ENCODE measurements at places on chromosomes 12 and 14. TPM values are rescaled to one million over a fixed set of nuclear protein-coding genes. Genes with fewer than 3 reads are reported as not detected.

DNA sequence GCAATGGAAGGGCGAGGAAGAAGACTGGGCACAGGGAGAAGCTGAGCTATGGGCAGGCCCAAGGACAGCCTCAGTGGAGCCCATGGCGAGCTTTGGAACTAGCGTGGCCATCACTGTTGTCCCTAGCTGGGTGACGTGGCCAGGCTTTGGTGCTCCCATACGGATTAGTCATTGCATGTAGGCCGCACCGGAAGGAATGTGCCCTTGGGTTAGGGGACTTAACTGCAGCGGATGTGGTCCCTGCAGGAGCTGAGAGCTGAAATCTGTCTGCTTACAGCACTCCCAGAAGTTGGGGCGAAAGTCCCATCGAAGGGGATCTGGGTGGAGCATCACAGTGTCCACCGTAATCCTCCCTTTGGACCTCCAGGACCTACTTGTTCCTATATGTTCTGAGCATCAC is 133.7 kb downstream of the PAPOLA start:
- no peak for DNase-seq

- DNase-seq, result no peak
Observed at GRCh38 chr12:19058235-19059021, 71.1 kb upstream of the PLEKHA5 start.

Gene FLRT2
- total RNA-seq, result not detected

Gene HCAR2
- not detected for total RNA-seq

DNA sequence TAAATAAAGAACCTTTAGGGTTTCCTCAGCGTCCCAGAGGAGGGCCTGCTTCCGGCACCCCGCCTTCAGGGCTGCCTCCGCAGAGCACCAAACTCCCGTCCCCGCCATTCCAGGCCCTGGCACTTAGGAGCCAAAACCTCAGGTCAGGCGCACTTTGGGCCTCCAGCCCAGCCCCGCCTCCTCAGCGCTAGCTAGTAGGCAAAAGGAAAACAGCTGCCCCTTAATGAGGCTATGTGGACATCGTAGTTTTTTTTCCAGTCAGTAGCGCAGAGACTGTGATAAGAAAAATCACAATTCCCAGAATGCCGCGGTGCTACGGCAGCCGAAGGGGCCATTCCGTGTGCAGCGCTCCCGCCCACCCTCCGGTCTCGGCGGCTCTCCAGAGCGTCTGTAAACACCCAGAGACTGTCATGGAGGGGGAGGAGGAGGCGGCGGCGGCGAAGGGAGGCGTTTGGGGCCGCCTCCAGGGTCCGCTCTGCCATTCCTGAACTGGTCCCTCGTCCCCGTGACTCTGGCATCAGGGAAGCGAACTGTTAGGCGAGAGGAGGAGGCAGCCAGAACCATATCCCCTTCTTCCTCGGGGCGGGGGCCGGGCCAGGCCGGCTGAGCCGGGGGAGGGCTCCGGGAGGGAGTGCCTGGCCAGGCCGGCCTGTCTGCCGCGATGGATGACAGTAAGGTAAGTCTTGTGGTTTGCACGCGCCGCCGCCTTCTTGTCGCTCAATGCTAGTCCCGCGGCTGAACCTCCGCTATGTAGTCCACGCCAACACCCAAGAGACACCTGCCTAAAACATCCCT is at the start of gene CREBL2:
Gene CREBL2 (plus strand): TSS at position 365 of the 795 bp plus-strand sequence. CDS start 297 bp downstream, at position 662.
- peak; percentile 86 for DNase-seq

Gene MYG1
- total RNA-seq, result 83.5 TPM

Gene NKX2-8
- total RNA-seq, result not detected

DNA sequence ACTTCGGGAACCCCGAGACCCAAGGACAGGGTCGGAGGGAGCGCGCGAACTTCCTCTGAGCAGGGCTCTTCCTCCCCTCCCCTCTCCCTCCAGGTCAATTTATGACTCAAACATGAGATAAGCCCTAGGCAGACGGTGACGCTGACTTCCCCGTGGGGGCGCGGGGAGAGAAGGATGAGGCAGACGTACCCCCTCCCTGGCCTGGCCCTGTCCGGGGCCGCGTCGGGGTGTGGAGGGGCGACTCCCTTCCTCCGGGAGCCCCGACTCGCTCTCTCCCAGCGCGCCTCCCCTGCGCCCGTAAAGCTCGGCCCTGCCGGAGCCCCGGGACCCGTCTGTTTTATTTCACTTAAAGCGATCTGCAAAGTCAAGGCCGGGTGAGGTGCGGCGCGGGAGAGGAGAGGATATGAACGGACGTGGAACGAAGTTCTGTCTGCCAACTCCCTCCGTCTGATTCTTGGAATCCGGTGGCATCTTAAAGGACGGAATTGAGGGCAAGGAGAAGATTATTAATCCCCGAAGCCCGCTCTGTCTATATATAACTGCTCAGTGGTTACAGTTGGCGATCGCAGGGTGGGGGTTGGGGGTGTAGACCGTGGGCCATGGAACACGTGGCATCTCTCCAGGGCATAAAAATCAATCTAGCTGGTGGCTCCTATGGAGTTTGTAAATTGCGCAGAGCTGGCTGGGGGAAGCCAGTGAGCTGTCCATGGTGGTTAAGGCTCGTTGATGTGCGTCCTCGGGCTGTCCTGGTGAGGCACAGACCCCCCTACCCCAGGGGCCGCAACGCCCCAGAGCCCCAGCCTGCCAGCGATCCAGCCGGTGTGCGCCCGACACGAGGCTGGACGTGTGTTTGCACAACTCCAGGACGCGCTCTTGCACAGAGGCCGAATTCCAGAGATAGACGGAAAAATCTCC is 2.9 kb upstream of the PTHLH start:
- DNase-seq, result peak; percentile 5

Gene HCAR1
- 0.12 TPM for total RNA-seq

DNA sequence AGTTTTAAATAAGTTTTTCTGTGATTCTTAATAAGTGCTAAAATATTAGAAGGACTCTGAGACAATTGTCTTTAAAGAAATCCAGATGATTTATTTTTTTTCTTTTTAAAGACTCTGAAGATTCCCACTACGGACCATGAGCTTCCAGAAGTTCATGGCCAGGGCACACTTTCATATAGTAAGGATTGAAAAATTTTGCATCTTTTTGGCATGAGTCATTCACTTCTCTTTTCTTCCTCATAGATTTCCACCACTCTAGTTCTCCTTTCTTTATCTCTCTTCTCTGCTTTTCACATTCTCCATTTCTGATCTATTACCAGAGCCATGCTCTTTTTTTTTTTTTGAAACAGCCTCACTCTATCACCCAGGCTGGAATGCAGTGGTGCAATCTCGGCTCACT is 385.8 kb downstream of the FLRT2 start:
- no peak for DNase-seq

GRCh38 chr14:75559451-75560222 is 18.8 kb upstream of the FLVCR2 start:
- DNase-seq, result peak; percentile 86

DNA sequence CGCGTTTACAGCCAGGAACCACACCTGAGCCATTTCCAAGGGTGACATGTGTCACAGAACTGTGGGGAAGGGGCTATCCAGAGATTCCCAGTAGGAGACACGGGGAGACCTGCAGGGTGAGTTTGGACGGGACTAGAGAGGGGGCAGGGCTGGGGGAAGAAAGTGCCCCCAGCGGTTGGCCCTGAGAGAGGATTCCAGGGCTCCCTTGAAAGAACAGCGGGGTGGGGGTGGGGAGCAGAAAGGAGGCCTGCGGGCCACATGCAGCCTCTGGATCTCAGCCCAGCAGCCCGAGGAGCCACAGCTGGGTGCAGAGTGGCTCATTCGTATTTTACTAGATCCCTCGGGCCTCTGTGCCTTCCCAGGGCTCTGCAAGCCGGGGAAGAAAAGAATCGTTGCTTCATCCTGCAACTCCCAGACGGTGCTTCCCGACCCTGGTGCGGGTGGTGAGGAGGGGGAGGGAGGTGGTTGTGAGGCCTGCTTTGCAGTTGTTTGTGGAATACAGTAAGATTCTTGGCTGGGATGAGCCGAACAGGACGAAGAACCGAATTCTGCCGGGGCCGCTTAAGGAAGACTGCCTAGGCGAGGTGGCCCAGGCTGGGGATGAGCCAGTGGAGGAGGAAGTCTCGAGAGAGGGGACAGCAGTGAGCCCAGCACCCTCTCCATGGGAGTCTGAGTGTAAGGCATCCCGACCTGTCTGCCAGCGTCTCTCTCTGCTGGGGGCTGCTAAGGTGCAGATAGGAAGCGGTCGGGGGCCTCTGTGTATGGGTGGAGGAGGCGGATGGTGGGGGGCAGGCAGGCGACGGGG is 36.1 kb upstream of the ANKRD9 start:
- DNase-seq, result no peak

DNA sequence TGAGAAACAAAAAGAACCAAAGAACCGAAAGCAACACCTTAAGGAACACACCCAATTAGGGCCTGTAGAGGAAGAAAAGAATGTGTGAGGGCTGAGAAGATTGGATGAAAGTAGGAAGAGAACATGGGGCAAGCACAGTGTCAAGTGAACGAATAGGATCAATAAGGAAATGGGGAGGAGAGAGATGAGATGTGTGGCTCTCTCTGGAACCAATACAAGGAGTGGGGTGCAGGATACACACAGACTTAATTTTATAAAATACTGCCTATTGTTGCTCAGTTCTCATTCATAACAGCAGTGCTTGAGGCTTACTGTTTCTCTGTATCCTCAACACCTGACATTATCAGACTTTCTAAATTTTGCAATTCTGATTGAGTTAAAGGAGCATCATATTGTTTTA is 93.3 kb downstream of the MYRFL start:
- DNase-seq, result no peak

Gene P2RX7
- total RNA-seq, result 12.6 TPM

DNA sequence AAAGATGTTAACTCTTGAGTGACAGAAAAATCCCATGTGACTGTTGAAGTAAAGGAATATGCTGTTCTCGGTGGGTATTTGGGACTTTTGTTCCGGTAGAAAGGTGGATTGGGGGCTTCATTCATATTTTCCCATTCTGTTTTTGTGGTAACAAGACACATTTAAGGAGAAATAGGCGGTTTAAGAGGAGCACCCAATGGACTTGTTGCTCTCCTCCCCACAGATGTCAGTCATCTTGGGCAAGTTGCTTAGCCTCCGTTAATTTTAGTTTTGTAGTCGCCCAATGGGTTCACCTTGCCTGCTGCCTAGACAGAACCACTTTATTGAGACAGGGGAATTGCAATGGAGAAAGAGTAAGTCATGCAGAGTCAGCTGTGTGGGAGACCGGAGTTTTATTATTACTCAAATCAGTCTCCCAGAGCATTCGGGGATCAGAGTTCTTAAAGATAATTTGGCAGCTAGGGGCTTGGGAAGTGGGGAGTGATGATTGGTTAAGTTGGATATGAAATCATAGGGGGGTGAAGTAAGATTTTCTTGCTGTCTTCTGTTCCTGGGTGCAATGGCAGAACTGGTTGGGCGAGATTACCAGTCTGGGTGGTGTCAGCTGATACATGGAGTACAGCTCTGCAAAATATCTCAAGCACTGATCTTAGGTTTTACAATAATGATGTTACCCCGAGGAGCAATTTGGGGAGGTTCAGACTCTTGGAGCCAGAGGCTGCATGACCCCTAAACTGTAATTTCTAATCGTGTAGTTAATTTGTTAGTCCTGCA is 50.3 kb downstream of the SLC38A1 start:
- DNase-seq, result peak; percentile 41

DNA sequence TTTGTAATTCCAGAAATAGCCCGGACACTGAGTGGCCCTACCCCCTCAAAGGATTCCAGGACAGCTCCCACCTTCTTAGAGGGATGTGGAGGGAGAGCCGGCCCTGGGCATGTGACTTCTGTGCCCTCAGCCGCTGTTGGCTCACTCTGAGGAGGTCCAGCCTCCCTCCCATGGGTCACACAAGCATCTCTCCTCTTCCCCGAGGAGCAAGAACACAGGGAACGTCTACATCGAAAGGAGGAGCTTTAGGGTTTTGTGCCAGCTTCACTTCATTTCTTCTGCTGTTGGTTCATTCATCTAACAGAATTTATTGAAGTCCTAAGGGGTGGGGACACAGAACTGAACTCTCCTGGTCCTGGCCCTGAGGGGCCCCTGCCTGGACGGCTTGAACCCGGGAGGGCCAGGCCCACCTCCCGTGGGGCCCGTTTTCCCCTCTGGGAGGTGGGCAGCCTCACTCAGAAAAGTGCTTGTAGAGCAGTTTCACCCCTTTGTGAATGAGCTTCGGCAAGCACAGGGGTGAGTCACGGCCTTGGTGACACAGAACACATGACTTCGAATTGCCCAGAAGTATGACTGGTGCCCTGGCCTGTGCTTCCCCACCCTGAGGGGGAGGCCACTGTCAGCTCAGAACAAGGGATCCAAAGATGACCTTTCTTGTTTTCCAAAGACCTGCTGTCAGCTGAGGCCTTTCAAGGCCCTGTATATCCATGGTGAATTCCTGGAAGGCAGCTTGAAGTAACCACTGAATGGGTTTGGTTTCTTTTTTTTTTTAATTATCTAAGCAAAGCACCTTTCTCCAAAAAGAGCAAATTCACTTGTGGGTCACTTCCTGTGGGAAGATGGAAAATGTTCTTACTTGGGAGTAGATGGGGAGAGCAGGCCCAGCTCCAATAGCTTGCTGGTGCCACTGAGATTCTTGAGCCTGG is 39.2 kb downstream of the NFKBIA start:
- DNase-seq, result peak; percentile 92

- no peak for DNase-seq
Observed at GRCh38 chr14:30907659-30908057, 33.3 kb downstream of the COCH start.

- DNase-seq, result no peak
Observed at GRCh38 chr12:28909291-28909690, 239.8 kb upstream of the FAR2 start.

- DNase-seq, result no peak
Observed at GRCh38 chr14:66152747-66153146, 333.4 kb upstream of the CCDC196 start.

GRCh38 chr14:50394713-50395112 is 2.0 kb downstream of the CDKL1 start:
- DNase-seq, result no peak

Gene RFX4
- total RNA-seq, result not detected

Gene BRI3BP
- total RNA-seq, result 23.0 TPM

Gene UBR7
- total RNA-seq, result 35.2 TPM

Gene C14orf39
- total RNA-seq, result not detected

- DNase-seq, result no peak
Observed at GRCh38 chr12:77686760-77687159, 143.9 kb upstream of the NAV3 start.

- DNase-seq, result no peak
Observed at GRCh38 chr12:123474485-123475245, 16.7 kb downstream of the SNRNP35 start.

Gene ATG14
- total RNA-seq, result 5.7 TPM

DNA sequence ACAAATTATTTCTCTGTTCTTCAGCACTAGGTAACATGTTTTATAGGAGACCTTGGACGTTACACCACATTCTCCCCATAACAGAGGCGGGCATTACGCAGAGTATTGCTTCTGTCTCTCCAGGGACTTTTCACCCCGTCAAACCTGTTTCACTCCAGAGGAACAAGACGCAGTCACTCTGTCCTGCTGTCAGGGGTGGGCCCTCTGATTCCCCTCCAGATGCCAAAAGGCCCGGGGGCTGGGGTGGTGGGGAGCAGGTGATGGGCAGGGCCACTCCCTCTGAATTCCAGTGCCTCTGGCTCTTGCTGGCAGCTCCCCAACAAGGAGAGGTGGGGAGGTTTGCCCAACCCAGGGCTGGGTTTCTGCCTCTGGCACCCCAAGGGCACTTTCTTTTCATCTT is 71.9 kb downstream of the NTF3 start:
- DNase-seq, result no peak

- DNase-seq, result peak; percentile 36
Observed at GRCh38 chr14:92039063-92039718, 668 bp downstream of the TRIP11 start.

GRCh38 chr12:89858718-89859117 is 150.1 kb upstream of the ATP2B1 start:
- DNase-seq, result peak; percentile 27
